H54 (cell line): ENCODE measurements at places on chromosomes 1 and 21.

DNA sequence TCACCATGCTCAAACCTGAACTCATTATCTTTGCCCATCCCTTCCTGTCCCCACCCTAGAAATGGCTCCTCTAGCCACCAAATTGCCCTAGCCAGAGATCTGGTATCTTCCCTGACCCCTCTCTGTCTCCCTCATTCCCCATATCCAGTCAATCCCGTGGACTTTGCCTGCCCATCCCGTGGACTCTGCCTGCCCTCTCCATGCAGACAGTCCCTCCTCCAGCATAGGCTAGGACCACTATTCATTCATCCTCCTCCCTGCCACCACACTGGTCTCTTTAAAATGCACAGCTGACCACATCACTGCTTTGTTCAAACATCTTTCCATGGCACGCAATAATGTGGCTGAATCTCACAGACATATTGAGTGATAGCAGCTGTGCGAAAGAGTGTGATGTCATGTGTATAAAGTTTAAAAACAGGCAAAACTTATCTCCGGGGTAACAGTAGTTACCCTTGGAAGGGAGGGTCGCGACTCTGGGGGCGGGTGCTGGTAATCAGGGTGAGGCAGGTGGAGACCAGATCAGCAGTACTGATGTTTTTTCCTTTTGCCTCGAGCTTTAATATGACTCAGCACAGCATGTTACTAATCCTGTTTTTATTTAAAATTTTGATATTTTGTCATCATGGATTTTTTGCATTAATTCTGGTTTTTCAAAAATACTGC, 4.8 kb upstream of the SLC2A1 start:
- DNase-seq = no peak

GRCh38 chr1:197464044-197464443, 196.0 kb downstream of the CRB1 start:
- no peak for DNase-seq

DNA sequence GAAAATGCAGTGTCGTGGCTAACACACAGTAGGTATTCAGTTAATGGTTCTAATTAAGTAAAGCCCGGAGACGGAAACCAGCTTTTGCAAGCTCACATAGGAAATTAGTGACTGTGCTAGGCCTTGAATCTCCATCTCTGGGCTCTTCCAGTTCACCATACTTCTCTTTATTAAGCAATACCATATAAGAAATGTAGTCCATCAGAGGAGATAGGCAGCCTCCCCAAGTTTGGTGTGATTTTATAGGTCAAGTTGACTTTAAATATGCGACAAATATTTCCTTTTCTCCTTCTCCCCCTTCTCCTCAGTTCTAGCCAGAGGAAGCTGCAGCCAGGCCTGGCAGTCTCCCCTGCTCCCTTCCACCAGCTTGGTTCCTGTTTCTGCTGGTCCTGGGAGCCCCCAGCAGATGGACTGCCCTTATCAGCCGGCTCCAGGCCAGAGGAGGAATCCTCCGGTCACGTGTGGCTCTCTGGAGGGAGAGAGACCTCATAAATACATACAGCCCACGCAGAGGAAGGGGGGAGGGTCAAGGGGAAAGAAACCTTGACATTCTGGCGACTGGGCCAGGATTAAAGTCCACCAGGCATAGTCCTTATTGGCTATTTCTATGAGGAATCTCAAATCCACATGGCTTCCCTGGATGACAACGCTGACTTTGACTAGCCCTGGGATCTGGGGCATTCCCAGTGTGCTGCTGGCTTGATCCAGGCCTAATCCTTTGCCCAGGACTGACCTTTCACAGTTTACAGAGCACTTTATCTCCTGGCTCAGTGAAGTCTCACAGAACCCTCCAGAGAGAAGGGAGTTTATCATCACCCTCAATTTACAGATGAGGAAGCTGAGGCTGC, 115.1 kb upstream of the JUN start:
- DNase-seq = no peak

DNA sequence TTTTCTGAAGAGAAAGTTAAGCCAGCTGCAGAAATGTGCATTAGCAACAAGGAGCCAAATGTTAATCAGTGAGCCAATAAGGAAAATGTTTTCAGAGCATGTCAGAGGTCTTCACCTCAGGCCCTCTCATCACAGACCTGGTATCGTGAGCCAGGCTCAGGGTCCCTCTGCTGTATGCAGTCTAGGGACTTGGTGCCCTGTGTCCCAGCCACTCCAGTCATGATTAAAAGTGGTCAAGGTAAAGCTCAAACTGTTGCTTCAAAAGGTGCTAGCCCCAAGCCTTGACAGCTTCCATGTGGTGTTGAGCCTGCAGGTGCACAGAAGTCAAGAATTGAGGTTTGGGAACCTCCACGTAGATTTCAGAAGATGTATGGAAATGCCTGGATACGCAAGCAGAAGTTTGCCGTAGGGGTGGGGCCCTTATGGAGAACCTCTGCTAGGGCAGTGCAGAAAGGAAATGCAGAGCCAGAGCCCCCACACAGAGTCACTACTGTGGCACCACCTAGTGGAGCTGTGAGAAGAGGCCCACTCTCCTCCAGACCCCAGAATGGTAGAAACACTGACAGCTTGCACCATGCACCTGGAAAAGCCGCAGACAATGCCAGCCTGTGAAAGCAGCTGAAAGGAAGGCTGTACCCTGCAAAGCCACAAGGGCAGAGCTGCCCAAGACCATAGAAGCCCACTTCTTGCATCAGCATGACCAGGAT, 1128.7 kb downstream of the AMY1C start:
- no peak for DNase-seq

DNA sequence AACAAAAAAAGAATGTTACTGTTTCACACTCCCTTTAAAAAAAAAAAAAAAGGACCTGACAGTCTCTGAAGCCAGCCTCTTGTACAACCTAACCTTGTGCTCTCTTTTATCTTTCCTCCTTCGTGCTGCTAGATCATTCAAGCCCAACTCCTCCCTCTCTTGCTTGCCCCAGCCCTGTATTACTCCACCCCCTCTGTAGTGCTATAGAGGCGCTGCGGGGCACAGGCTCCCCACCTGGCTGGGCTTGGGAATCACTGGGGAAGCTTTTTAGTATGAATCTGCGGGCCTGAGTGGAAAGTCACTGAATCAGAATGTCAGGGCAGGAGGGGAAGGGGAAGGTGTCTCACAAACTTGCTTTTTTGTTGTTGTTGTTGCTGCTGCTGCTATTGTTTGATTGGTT, 383.7 kb upstream of the CAMK1G start:
- DNase-seq = no peak

DNA sequence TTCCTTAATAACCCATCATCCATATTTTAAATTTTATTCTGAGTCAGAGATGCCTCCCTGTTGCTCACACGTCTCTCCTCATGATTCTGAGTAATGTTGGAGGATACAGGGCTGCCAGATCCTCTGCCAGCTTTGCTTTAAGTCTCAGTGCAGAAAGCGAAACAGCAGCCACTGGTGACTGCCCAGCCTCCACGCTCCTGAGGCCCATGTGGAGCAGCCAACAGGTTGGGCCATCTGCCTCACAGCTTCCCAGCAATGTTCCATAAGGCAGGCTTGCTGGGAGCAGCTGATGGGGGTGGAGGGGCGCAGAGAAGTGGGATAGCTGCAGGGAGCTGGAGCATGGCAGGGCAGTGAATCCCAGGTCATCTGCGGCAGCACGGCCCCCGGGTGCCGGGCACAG, 104.2 kb downstream of the IGSF21 start:
- no peak for DNase-seq

- DNase-seq = no peak
Measured at GRCh38 chr1:216907100-216907499, 183.9 kb upstream of the ESRRG start.

GRCh38 chr1:241167121-241167630, 189.8 kb downstream of the RGS7 start:
- DNase-seq = no peak

GRCh38 chr1:91684481-91685196, 184.0 kb downstream of the CDC7 start:
- no peak for DNase-seq

DNA sequence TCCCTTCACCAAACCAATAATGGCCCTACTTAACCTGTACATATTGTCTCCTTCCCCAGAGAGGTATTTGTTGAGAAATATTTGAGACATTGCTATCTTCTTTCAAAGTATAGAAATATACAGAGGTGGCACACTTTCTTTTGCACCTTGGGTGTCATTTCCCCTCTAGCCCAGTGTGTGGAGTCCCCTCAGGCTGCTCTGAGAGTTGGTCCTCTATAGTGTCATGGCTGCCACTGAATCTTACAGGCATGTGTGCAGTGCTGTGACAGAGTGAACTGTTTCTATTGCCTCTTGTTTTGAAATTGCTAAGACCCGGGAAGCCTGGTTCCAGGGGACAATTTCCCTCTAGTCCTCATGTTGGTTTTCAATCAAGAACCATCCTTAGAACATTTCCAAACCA, 140.2 kb upstream of the KCNJ6 start:
- no peak for DNase-seq

GRCh38 chr1:32487182-32487581, 22.3 kb downstream of the ZBTB8B start:
- DNase-seq = no peak

- no peak for DNase-seq
Measured at GRCh38 chr1:229835226-229835625, 209.2 kb downstream of the URB2 start.

- no peak for DNase-seq
Measured at GRCh38 chr1:217115404-217116380, 392.5 kb upstream of the ESRRG start.

DNA sequence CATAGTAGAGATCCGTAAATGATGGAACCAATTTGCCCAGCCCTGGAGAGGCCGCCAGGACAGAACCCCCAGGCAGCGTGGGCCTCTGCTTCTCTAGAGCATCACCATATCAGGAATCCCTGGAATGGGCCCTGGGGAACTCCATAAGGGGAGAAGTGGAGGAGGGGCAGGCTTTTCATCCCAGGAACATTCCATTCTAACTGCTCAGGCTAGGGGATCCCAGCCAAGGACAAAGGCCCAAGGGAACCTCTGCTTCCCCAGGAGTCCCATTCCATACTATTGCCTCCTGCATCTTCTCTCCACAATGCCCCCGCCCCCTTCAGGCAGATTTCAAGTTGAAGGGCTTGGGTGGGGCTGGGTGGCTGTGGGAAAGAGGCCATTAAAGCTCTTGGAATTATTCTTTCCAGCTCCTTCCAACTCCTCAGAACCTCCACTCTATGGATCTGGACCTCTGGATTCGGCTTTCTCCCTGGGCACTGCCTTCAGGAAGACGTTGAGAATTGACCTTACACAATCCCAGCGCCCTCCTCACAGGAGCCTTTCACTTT, 6.0 kb downstream of the TRNP1 start:
- peak; percentile 82 for DNase-seq

DNA sequence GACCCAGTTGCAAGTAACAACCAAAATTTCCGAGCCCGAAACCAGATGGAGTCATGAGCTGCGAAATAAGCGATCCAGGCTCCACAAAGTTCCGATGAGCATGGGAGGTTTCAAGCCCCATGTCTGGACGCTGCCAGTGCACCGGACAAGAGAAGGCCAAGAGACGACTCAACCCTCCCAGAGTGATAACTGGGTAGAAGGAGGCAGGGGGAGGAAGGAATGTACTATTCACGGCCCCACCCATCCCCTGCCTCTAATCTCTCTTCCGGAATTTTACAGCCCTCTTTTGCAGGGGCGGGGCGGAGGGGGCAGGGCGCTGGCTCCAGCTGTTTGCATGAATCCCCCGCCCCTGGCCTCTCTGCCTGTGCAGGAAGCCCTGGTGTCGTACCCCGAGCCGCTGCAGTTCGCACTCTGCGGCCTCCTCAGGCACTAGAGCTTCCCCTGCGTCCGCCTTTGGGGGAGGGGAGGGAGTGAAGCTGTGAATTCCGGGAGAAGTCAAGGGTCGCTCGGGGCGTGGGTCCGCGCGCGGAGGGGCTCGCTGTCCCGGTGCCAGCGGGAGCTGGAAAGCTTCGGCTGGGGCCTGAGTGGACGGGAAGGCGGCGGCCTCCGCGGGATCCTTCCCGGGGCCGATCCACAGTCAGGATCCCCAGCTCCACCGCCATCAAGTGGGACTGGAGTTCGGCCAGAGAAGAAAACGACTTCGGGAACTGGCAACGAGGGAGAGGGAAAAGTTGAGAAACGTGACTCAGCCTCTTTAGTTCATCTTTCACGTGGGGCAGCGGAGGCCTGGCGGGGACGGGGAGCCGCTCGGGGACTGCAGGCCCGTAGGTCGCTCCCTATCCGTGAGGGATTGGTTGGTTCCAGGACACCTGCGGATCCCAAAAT, 6.3 kb upstream of the PTP4A2 start:
- peak; percentile 61 for DNase-seq

DNA sequence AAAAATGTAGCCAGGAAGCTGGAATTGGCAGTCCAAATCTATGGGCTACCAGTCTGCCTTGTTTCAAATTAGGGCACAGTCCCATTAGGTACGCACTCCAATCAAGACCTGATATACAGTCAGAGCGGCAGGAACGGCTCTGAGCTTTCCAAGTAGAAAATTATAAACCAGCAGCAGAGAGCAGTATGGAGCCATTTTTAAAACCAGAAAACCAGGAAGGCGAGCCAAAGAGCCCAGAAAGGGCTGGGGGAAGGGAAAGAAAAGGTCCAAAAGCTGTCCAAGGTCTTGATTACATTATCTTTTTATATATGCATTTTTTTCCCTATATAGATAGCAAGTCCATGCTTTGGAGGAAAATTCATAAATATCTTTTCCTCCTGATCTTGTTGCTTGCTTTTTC, 719.0 kb downstream of the RWDD3 start:
- no peak for DNase-seq

GRCh38 chr21:34261841-34262468, 101.9 kb upstream of the KCNE2 start:
- DNase-seq = no peak

DNA sequence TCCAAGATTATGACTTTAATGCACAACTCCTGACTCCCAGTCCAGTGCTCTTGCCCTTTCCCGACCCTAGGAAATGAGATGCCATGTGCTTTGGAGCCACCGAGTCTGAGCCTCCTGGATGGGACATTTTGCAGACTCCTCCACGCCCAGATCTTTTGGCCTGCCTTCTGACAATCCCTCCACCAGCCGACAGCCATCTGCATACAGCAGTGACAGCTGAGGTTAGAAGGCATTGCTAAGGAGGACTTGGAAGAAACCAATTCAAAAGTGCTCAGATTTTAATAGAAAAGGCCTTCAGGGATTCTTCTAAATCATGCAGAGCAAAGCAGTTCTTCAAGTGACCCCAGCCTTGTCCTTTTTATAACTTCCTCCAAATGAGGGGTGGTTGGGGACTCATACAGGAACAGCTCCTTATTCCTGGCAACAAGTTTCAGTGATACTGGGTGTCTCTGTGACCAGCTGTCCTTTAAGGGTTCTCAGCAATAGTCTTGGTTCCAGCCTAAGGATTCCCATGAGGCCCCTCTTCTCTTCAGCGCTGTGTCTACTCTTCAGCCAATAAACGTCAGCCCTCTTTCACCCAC, 369.3 kb downstream of the PBX1 start:
- DNase-seq = no peak

DNA sequence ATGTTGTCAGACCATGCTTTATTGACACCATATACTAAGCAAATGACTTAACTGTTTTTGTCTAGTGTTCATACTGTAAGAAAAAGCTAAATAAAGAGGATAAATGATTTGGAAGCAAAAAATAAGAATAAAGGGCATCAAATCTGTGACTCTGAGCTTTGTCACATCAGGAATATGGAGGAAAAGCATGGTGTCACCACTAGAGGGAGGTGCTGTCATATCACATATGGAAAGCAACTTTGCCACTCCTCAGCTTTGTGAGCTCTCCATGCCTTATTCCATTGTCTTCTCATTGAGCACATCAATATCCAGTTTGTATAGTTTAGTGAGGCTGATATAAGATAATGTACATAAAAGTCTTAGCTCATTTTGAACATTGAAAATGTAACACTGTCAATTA, 20.8 kb upstream of the GBP1 start:
- peak; percentile 19 for DNase-seq

GRCh38 chr1:240149484-240150094, 57.9 kb downstream of the FMN2 start:
- DNase-seq = no peak
